ENCODE measurements at places on chromosomes 3 and 15.
A peak's percentile ranks its signal among the peaks of the same experiment; 100 is the strongest.

DNA sequence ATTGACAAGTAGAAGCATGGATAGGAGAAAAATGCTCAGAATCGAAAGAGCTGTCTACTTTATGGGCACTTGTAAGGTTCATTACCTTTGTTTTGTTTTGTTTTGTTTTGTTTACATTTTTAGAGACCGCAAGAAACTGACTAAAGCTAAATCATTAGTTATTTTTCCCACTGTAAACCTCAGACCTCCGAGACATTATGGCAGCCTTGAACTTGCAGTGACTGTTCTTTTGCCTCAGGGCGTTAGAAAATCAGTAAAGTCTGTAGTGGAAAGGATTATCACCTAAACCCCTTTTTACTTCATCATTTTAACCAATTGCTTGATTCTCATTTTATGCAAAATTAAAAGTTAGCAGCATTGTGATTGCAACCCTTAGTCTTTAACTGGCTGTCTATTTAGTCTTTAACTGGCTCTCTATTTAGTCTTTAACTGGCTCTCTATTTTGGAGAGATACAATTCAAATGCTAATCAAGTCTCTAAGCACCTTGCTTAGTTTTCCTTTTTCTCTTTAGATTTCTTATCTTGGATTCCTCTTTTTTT, 383.3 kb upstream of the ROBO2 start:
- H3K27ac ChIP-seq: no peak overlapping the region
- no peak overlapping the region for H3K4me3 ChIP-seq
- H3K4me1 ChIP-seq: no peaks in the 10 kb centered on the region
- no peaks in the 10 kb centered on the region for H3K27me3 ChIP-seq
- no peaks in the 10 kb centered on the region for H3K36me3 ChIP-seq

- no peaks in the 10 kb centered on the region for H3K4me1 ChIP-seq
- H3K27ac ChIP-seq: no peak overlapping the region
- no peak for DNase-seq
- H3K4me3 ChIP-seq: no peak overlapping the region
Measured at GRCh38 chr15:48595981-48596380, 49.5 kb downstream of the FBN1 start.

DNA sequence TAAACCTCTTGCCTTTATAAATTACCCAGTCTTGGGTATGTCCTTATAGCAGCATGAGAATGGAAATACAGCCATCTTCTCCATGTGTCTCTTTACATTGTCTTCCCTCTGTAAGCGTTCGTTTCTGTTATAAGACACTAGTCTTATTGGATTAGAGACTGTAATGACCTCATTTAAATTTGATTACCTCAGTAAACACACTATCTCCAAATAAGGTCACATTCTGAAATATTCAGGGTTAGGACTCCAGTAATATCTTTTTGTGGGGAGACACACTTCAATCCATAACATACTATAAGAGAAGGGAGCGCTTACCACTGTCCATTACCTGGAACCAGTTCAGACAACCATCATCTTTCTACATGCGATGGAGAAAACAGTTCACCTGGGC, 34.3 kb upstream of the CD47 start:
- H3K4me1 ChIP-seq: peaks cover 50% of the 10 kb centered on the region
- peak overlapping the region; percentile 94 for H3K27ac ChIP-seq
- peak overlapping the region; percentile 94 for H3K4me3 ChIP-seq

- no peak overlapping the region for H3K4me3 ChIP-seq
- no peaks in the 10 kb centered on the region for H3K4me1 ChIP-seq
- H3K36me3 ChIP-seq: no peaks in the 10 kb centered on the region
- no peak for DNase-seq
- no peak overlapping the region for H3K27ac ChIP-seq
- no peaks in the 10 kb centered on the region for H3K27me3 ChIP-seq
Measured at GRCh38 chr3:135131290-135131689, 336.2 kb downstream of the EPHB1 start.

- no peaks in the 10 kb centered on the region for H3K36me3 ChIP-seq
- DNase-seq: no peak
- H3K27me3 ChIP-seq: no peaks in the 10 kb centered on the region
Measured at GRCh38 chr15:70430069-70430468, 332.4 kb upstream of the TLE3 start.

DNA sequence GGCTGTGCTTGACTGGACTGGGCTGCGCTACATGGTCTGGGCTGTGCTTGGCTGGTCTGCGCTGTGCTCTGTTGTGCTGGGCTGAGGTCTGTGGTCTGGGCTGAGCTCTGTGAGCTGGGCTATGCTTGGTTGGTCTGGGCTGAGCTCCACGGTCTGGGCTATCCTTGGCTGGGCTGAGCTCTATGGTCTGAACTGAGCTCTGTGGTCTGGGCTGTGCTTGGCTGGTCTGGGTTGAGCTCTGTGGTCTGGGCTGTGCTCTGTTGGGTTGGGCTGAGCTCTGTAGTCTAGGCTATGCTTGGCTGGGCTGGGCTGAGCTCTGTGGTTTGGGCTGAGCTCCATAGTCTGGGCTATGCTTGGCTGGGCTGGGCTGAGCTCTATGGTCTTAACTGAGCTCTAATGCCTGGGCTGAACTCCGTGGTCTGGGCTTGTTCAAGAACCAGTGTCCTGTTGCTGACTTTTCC, 92.0 kb downstream of the PLXNA1 start:
- peaks cover 3% of the 10 kb centered on the region for H3K36me3 ChIP-seq
- H3K4me1 ChIP-seq: no peaks in the 10 kb centered on the region
- H3K27me3 ChIP-seq: peaks cover 14% of the 10 kb centered on the region
- no peak overlapping the region for H3K27ac ChIP-seq
- H3K4me3 ChIP-seq: no peak overlapping the region

DNA sequence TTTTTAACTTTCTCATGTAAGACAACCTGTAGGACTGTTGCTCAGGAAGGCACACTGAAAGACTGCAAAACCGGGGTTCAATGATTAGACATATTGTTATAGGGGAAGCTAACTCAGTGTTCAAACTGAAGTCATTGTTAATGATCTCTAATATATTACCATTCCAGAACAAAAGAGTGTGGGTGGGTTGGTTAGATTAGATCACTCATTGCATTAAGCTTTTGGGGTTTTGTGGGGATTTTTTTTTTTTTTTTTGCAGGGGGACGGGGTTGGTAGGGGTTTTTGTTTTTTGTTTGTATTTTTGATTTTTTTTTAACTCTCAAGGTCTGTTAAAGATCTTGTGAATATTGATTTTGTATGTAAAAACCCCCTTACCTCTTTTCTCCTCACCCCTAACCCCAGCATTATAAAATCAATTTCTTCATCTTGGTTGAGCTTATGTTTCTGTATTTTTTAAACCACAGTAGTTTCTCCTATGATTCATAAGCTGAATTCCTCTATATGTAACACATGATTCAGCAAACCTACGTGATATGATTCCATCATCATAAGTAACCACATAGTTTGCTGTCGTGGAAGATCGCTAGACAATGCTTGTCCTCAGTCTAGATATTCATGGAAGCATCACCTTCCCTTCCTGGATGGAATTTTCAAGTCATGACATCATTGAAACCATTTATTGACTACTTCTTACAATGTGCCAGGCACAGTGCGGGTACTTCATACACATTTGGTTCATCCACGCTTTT, 544.1 kb upstream of the MDFIC2 start:
- peaks cover 2% of the 10 kb centered on the region for H3K36me3 ChIP-seq
- peaks cover 5% of the 10 kb centered on the region for H3K4me1 ChIP-seq
- H3K4me3 ChIP-seq: no peak overlapping the region
- H3K27ac ChIP-seq: no peak overlapping the region

- H3K36me3 ChIP-seq: no peaks in the 10 kb centered on the region
- no peak for DNase-seq
- peaks cover 73% of the 10 kb centered on the region for H3K27me3 ChIP-seq
- no peak overlapping the region for H3K4me3 ChIP-seq
- no peak overlapping the region for H3K27ac ChIP-seq
Measured at GRCh38 chr3:3015185-3016089, 94.7 kb downstream of the IL5RA start.

DNA sequence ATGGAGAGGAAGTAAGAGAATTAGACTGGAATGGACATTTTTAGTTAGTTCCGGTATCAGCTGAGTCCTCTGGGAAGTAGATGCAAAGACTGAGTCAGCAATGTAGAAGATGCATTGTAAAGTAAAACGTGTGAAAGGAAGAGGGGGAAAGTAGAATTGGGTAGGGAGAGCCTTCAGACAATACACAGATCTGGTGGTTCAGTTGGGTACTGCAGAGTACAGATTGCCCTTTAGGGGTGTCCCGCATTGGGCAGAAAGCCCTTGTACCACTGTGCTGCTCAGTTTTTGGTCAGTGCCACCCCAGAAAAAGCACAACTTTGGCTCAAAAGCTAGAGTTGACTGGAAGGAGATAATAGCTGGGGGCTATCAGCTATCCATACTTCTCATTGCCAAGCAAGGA, 247.4 kb downstream of the KBTBD8 start:
- no peak overlapping the region for H3K27ac ChIP-seq
- no peak overlapping the region for H3K4me3 ChIP-seq
- no peaks in the 10 kb centered on the region for H3K36me3 ChIP-seq
- H3K4me1 ChIP-seq: no peaks in the 10 kb centered on the region
- DNase-seq: no peak

- no peaks in the 10 kb centered on the region for H3K27me3 ChIP-seq
- no peak for DNase-seq
- H3K36me3 ChIP-seq: no peaks in the 10 kb centered on the region
- H3K4me1 ChIP-seq: no peaks in the 10 kb centered on the region
- H3K27ac ChIP-seq: no peak overlapping the region
- no peak overlapping the region for H3K4me3 ChIP-seq
Measured at GRCh38 chr3:29271475-29271874, 9.4 kb upstream of the RBMS3 start.

GRCh38 chr3:31432897-31433678, 99.6 kb upstream of the STT3B start:
- H3K27me3 ChIP-seq: no peaks in the 10 kb centered on the region
- peaks cover 4% of the 10 kb centered on the region for H3K4me1 ChIP-seq
- no peaks in the 10 kb centered on the region for H3K36me3 ChIP-seq
- DNase-seq: no peak
- H3K4me3 ChIP-seq: no peak overlapping the region
- no peak overlapping the region for H3K27ac ChIP-seq

- H3K4me3 ChIP-seq: no peak overlapping the region
- H3K27me3 ChIP-seq: peaks cover 60% of the 10 kb centered on the region
- H3K36me3 ChIP-seq: no peaks in the 10 kb centered on the region
- H3K4me1 ChIP-seq: peaks cover 2% of the 10 kb centered on the region
- no peak for DNase-seq
Measured at GRCh38 chr3:160709477-160710182, 32.7 kb downstream of the ARL14 start.

GRCh38 chr3:31832551-31832950, 148.5 kb downstream of the OSBPL10 start:
- no peak for DNase-seq
- no peak overlapping the region for H3K4me3 ChIP-seq
- no peak overlapping the region for H3K27ac ChIP-seq
- peaks cover 2% of the 10 kb centered on the region for H3K4me1 ChIP-seq

- H3K27ac ChIP-seq: no peak overlapping the region
- peaks cover 7% of the 10 kb centered on the region for H3K36me3 ChIP-seq
- H3K4me3 ChIP-seq: no peak overlapping the region
- H3K4me1 ChIP-seq: peaks cover 19% of the 10 kb centered on the region
- H3K27me3 ChIP-seq: no peaks in the 10 kb centered on the region
Measured at GRCh38 chr15:81015621-81016488, 15.1 kb downstream of the TLNRD1 start.

DNA sequence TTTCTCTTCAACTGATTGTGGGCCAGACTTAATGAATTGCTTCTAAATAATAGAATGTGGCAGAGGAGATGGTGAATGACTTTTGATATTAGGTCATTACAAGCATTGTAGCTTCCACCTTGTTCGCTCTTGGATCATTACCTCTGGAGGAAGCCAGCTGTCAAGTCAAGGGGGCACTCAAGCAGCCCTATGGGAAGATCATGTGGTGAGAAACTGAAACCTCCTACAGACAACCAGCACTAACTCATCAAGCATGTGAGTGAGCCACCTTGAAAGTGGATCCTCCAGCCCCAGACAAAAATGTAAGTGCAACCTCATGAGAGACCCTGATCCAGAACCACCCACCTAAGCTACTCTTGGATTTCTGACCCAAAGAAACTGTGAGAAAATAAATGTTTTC, 109.8 kb upstream of the TBC1D5 start:
- DNase-seq: no peak
- H3K27ac ChIP-seq: no peak overlapping the region
- no peak overlapping the region for H3K4me3 ChIP-seq
- no peaks in the 10 kb centered on the region for H3K36me3 ChIP-seq
- no peaks in the 10 kb centered on the region for H3K4me1 ChIP-seq
- peaks cover 15% of the 10 kb centered on the region for H3K27me3 ChIP-seq

- no peaks in the 10 kb centered on the region for H3K27me3 ChIP-seq
- no peak for DNase-seq
- H3K4me3 ChIP-seq: no peak overlapping the region
- H3K36me3 ChIP-seq: no peaks in the 10 kb centered on the region
Measured at GRCh38 chr3:154614601-154615000, 184.6 kb upstream of the GPR149 start.

GRCh38 chr3:194571491-194572142, 61.6 kb downstream of the TMEM44 start:
- DNase-seq: no peak
- H3K27ac ChIP-seq: peak overlapping the region; percentile 43
- H3K4me3 ChIP-seq: no peak overlapping the region
- H3K27me3 ChIP-seq: peaks cover 30% of the 10 kb centered on the region
- H3K36me3 ChIP-seq: no peaks in the 10 kb centered on the region

DNA sequence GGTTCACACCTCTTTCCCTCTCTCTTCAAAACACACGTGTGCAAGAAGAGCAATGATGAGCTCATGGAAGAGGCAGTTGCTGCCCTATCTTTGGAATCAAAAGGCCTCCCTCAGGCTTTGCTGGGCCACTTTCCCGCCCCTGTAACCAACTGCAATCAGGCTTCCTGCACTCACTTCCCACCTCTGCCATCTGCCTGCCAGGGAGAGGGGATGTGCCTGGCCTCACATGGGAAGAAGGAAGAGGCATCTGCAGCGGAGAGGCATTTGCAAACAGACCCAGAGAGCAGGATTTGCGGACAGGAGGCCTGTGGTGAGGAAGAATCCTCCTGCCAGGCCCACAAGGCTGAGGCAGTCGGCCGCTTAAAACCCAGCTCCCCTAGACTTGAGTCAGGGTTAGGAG, 175.6 kb upstream of the ATP10A start:
- H3K4me3 ChIP-seq: no peak overlapping the region
- H3K36me3 ChIP-seq: peaks cover 4% of the 10 kb centered on the region
- H3K27me3 ChIP-seq: peaks cover 67% of the 10 kb centered on the region
- H3K27ac ChIP-seq: no peak overlapping the region

DNA sequence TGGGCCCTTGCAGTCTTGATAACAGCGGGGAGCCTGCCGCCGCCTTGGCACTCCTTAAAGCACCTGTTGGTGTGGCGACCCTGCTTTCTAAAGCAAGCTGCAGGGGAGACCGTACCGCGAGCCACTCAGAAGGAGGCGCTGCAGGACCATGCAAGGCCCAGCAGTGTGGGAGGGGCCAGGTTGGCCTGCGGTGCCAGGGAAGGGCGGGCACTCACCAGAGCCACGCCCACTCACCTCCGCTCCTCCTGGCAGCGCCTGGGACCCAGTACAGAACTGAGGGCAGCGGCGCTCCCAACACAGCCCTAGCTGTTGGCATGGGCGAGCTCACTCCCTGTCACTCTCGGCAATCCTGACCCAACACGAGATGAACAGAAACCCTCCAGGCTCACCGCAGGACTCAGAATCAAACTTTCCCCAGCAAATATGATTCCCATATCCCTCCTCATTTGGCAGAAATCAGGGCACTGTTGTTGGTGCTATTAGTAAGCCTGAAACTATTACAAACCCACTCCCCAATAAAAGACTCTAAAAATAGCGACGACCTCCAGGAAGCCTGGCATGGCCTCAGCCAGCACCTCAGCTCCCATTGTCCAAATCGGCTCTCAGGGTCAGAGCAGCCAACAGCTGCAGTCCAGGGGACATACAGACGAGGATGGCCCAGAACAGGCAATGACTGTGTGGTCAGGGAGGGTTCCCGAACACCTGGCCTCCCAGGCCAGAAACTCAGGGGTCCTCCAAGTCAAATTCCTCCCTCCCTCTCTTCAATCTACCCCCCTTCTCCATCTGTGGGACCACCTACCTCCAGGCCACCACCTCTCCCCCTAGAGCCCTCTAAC, 77.2 kb downstream of the TBC1D2B start:
- H3K36me3 ChIP-seq: peaks cover 6% of the 10 kb centered on the region
- H3K27me3 ChIP-seq: no peaks in the 10 kb centered on the region
- peaks cover 19% of the 10 kb centered on the region for H3K4me1 ChIP-seq
- peak; percentile 69 for DNase-seq

Measured in T-helper 17 cell (primary cell).